Stimulated activated CD8-positive, alpha-beta memory T cell treated with anti-CD3 and anti-CD28 coated beads, Interleukin-4, amount 100 ng/mL, for 1 hour (primary cell): ENCODE measurements at places on chromosomes 2 and 18.

DNA sequence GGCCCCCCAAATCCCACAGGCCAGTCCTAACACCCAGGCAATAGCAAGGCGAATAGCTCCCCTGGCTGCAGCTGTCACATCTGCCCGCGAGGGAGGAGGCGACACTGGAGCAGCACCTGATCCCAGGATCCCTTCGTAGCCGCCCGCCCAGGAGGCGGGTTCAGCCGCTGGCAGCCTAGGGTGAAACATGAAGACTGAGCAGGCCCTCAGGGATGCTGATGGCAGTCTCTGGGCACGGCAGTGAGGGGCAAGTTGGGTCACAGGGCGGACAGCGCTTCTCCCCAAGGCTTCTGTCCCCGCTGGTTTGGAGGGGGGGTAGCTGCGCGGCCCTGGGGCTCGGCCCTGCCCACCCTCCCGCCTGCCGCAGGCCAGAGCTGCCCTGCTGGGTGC, 1.9 kb downstream of the DNMT3A start:
- DNase-seq, result no peak

DNA sequence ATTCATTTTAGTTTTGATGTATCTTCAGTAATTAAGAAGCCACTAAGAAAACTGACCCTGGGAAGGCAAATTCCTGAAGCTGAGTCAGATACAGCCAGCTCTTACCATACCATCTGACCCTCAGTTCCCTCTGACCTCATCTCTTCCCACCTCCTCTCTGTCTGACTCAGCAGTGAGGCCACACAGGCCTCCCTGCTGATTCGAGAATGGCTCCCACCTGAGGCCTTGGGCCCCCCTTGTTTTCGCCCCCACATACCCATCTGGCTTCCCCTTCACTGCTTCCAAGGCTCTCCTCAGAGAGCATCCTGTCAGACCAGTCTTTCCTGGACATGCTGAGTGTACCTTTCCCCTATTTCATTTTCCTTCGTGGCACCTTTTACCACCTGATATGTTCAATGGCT, 71.0 kb upstream of the CYP1B1 start:
- no peak for DNase-seq

DNA sequence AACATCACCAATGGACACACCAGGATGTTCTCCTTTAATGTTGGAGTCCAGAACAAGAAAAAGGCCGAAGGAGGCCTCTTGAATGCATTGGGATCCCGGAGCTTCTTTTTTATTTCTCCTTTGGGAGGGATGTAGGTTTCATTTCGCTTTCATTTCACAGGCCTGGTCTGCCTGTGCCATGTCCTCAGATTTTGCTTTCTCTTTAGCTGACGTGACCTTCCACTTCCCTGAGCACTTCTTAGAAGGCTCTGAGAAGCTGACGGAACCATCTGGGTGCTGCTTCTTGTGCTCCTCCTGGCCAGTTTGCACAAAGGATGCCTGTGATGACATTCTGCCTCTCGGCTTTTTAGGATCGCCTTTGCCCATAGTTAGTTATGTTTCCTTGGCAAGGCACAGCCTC, 15.1 kb upstream of the MBOAT2 start:
- no peak for DNase-seq

DNA sequence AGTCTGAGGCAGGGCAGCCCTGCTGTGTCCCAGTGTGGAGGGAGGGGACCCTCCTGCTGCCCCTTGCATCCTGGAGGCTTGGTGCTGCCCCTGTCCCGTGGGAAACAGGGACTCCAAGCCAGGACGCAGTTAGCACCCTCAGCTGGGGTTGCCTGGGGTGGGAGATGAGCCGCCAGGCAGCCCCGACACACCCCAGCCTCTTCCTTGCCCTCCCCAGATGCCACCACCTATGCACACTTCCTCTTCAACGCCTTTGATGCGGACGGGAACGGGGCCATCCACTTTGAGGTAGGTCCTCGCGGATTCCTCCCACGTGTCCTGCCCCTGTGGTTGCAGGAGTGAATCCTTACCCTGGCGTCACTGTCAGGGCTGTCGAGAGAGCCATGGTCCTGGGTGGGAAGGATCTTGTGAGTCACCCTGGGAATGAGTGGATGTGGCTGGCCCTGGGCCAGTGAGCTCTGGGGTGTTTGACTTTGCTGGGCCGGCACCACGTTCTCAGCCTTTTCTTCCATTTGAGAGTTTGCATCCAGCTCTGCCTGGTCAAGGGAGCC, 27.5 kb upstream of the FAHD2A start:
- no peak for DNase-seq

DNA sequence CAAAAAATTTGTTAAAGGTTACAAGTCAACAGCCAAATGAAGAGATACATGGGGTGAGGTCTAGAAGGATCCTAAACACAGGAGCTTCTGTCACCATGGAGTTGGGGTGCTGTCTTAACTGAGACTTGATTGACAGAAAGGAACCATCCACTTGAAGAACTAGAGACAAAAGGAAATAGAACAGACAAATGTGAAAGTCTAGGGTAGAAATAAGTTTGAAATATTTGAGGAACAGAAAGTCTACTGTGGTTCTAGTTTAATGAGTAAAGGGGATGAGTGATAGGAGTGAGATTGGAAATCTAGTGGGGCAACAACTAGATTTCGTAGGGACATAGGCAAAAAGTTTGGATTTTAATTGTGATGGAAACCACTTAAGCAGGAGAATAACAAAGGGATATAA, 18.7 kb downstream of the RBBP8 start:
- DNase-seq, result no peak

- DNase-seq, result no peak
Measured at GRCh38 chr2:239523954-239524330, 123.1 kb upstream of the HDAC4 start.

DNA sequence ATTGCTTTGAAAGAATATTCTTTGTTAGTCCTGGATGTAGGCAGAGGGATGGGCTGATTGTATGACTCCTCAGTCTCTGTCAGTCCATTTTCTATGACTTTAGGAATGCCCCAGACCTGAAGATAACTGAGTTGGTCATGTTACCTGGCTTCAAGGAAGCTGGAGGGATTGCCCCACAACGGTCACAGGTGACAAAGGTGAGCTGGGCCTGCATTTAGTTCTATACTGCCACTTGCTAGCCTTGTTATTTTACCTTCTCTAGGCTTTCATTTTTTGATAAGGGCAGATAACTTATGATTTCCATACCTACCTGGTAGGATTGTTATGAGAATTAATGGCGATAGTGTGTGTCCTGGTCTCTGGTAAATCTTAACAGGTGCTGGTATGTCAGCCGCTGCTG, 260.1 kb downstream of the PRKCE start:
- no peak for DNase-seq

DNA sequence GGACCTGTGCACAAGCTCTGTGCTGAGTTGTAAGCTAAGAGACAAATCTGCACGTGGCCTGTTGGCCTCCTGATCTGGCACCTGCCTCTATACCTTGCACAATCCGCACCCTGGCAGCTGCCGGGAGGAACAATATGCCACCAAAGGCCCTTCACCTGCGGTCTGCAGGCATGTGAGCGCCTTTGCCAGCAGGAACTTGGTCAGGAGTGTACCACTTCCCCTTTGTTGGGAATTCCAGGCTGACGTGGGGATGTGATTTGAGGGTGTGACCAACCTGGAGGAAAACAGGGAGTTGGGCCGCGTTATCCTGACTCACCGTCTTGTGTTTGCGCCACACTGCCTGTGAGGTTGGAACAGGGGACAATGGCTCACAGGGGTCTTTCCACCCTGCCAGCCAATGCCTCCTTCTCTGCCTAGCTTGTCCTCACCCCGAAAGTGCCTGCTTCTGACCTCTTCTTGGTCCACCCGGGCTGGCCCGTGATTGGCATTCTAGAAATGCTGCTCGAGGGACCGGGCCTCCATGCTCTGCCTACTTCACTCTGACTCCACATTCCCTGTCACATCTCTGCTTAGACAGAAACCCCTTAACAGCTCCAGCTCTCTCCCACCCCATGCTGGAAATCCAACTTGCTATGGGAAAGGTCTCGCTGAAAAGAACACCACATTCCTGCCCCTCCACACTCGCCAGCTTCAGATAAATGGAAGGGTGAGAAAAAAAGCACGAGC, 67.1 kb upstream of the MAP4K4 start:
- no peak for DNase-seq

DNA sequence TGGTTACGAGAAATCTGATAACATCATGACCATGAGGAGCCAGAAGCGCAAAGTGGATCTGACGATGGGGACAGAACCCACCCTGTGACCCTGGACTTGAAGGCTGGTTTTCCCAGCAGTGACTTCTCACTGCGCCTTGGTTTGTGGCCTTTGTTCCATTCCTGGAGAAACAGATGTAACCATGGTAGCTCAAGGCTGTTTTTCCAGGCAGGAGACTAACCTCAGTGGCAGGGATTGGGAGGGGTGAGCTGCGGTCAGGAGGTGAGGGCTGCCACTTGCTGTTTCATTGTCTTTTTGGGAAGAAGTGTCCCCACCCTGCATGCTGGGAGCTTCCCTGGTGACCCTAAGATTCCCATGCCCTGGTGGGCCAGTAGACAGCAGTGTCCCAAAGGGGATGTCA, 116.4 kb upstream of the SMAD2 start:
- DNase-seq, result no peak

DNA sequence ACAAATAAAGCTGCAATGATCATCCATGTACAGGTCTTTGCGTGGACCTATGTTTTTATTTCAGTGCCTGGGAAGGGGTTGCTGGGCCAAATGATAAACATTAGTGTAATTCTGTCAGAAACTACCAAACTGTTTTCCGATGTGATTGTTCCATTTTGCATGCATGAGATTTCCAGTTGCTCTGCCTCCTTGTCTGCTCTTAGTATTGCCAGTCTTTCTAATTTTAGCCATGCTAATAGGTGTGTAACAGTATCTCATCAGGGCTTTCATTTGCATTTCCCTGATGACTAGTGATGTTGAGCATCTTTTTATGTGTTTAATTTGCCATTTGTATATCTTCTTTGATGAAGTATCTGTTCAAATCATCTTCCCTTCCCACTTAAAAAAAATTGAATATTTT, 67.5 kb downstream of the SP110 start:
- DNase-seq, result no peak

GRCh38 chr18:45403341-45404049, 211.8 kb upstream of the SLC14A2 start:
- no peak for DNase-seq

- DNase-seq, result no peak
Measured at GRCh38 chr2:48693066-48693465, 62.5 kb downstream of the LHCGR start.

- no peak for DNase-seq
Measured at GRCh38 chr2:110843496-110843895, 111.1 kb downstream of the ACOXL start.

DNA sequence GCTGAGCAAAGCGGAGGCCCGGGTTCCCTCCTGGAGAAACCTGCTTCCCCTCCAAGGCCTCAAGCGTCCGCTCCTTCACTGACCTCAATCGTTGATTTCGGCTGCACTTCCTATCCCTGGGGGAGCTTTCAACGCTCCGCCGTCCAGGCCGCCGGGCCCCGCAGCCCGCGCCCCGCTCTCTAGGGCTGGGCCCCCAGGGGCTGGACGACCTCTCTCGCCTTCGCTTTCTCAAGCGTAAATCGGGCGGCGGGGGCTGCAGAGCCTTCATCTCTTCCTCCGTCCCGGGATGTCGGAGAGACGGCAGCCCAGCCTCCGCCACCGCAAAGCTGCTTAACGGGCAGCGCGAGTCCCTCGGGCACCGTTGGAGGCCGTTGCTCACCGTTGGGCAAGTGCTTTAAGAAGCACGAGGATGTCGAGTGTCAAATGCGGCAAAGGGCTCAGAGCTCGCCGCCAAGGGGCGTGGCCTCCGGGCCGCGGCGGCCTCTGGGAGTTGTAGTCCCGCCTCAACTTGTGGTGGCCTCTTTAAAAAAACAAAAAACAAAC, 8.5 kb downstream of the HES6 start:
- peak; percentile 60 for DNase-seq

GRCh38 chr2:67717692-67718091, 320.6 kb downstream of the ETAA1 start:
- no peak for DNase-seq

- no peak for DNase-seq
Measured at GRCh38 chr18:55501579-55501978, 86.4 kb downstream of the TCF4 start.

GRCh38 chr18:39786477-39786876, 2168.6 kb upstream of the PIK3C3 start:
- no peak for DNase-seq

DNA sequence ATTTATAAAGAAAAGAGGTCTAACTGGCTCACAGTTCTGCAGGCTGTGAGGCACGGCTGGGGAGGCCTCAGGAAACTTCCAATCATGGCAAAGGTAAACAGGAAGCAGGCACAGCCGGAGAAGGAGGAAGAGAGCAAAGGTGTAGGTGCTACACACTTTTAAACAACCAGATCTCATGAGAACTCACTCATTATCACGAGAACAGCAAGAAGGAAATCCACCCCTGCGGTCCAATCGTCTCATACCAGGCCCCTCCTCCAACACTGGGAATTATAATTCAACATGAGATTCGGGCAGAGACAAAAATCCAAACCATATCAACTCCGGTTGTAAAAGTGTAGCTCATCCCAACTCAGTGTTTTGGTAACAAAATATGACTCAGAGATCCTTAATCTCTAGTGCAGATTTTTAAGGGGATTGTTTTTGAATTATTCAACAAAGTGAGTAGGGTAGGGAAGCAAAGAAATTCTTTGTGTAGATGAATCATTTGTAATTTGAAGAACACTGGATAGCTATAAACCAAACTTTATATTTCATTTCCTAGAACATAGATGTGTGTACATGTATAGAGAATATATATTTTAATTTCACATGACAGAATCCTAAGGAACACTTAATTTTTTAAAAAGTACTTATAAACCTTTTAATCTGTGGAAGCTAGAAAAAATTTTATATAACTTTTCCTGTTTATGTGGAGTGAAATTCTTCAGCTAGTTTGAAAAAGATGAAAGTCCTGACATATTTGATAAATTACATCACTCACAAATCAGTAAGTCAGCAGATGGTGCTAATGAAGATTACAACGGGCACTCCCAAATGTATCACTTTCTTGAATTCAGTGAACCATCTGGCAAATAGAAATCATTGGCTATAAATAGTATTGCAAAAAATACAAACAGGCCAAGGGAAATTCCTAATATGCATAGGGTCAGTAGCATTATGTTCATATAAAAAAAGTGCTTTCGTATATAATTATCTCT, 130.1 kb downstream of the OLA1 start:
- no peak for DNase-seq

- no peak for DNase-seq
Measured at GRCh38 chr18:64407606-64408005, 258.7 kb upstream of the LINC00305 start.

GRCh38 chr2:186848873-186849578, at the start of gene ZSWIM2:
ZSWIM2 (minus strand) TSS chr2:186849170; CDS start chr2:186849130, 40 bp downstream.
- DNase-seq, result no peak

DNA sequence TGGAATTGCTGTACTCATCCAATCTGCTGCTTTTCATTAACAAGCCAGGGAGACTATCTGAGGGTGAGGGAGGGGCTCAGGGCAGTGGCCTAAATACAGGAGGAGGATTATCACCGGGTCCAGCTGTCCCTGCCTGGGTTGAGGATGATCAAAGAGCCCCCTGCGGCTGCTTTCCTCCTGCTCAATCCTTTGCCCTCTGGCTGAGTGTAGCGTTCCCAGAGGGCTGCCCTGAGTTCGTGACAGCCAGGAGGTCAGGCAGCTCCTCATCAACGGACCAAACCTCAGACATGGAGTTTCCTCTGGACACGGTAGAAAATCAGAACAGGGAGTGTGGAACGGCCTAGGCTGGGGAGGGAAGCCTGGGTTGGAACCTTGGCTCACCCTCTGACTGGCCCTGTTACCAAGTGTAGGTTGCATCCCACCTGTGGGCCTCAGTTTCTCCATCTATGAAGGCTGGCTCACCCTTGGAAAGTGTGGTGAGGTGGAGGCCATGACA, 23.5 kb downstream of the CIB4 start:
- no peak for DNase-seq
